ENCODE measurements at places on chromosomes 7 and 10. TPM values are rescaled to one million over a fixed set of nuclear protein-coding genes. Genes with fewer than 3 reads are reported as not detected.

C7orf57 gene
- total RNA-seq = 1.3 TPM

CLCN1 gene
- not detected for total RNA-seq

SPDYE9 gene
- not detected for total RNA-seq

VIPR2 gene
- total RNA-seq = 0.63 TPM

ITGB1 gene
- 107 TPM for total RNA-seq

VPS50 gene
- total RNA-seq = 128 TPM

TLX1 gene
- not detected for total RNA-seq

SPDYE5 gene
- total RNA-seq = not detected

ASCC1 gene
- total RNA-seq = 38.2 TPM

PNLIPRP1 gene
- not detected for total RNA-seq

ZP3 gene
- total RNA-seq = 0.94 TPM

SUN3 gene
- not detected for total RNA-seq

GRM3 gene
- 133 TPM for total RNA-seq

CDNF gene
- not detected for total RNA-seq

ZNF117 gene
- 103 TPM for total RNA-seq

IFIT1B gene
- total RNA-seq = not detected

GPC2 gene
- total RNA-seq = 67.3 TPM

DOCK4 gene
- 155 TPM for total RNA-seq

MMD2 gene
- 2.2 TPM for total RNA-seq

MICALL2 gene
- total RNA-seq = 9.7 TPM

HOXA9 gene
- not detected for total RNA-seq

Measured in parietal lobe (tissue), 2 donors.